ENCODE measurements at places on chromosomes 5 and 9.

- peak; percentile 79 for DNase-seq
Observed at GRCh38 chr9:128684325-128685199, 4.5 kb upstream of the SET start.

GRCh38 chr9:123685489-123686083 lies 244.3 kb downstream of the DENND1A start:
- no peak for DNase-seq

GRCh38 chr5:88544671-88545070 lies 276.0 kb upstream of the TMEM161B start:
- no peak for DNase-seq

GRCh38 chr5:179227580-179228311 lies 117.5 kb downstream of the ADAMTS2 start:
- no peak for DNase-seq

GRCh38 chr5:142537938-142538337 lies 148.0 kb downstream of the FGF1 start:
- no peak for DNase-seq

Data from stimulated activated CD4-positive, alpha-beta T cell treated with anti-CD3 and anti-CD28 coated beads, Interleukin-4, amount 100 ng/mL, for 24 hours (primary cell).